ENCODE measurements at places on chromosomes 4 and X. TPM values are rescaled to one million over a fixed set of nuclear protein-coding genes. Genes with fewer than 3 reads are reported as not detected.

The PHEX gene
- 4.3 TPM for total RNA-seq

The NUDT10 gene
- 45.9 TPM for total RNA-seq

The GAGE1 gene
- not detected for total RNA-seq

The MAGEB1 gene
- total RNA-seq, result not detected

The TBX22 gene
- total RNA-seq, result 1.1 TPM

The OTC gene
- not detected for total RNA-seq

The TMPRSS11D gene
- total RNA-seq, result not detected

The UVSSA gene
- 13.1 TPM for total RNA-seq

The WAS gene
- total RNA-seq, result 1.9 TPM

The MTNR1A gene
- not detected for total RNA-seq

The PNMA5 gene
- not detected for total RNA-seq

The TMSB15A gene
- total RNA-seq, result 12.7 TPM

The COX18 gene
- total RNA-seq, result 5.6 TPM

The LNX1 gene
- 12.0 TPM for total RNA-seq
